AG08395 (cell line): ENCODE measurements at places on chromosomes 7 and 10.

DNA sequence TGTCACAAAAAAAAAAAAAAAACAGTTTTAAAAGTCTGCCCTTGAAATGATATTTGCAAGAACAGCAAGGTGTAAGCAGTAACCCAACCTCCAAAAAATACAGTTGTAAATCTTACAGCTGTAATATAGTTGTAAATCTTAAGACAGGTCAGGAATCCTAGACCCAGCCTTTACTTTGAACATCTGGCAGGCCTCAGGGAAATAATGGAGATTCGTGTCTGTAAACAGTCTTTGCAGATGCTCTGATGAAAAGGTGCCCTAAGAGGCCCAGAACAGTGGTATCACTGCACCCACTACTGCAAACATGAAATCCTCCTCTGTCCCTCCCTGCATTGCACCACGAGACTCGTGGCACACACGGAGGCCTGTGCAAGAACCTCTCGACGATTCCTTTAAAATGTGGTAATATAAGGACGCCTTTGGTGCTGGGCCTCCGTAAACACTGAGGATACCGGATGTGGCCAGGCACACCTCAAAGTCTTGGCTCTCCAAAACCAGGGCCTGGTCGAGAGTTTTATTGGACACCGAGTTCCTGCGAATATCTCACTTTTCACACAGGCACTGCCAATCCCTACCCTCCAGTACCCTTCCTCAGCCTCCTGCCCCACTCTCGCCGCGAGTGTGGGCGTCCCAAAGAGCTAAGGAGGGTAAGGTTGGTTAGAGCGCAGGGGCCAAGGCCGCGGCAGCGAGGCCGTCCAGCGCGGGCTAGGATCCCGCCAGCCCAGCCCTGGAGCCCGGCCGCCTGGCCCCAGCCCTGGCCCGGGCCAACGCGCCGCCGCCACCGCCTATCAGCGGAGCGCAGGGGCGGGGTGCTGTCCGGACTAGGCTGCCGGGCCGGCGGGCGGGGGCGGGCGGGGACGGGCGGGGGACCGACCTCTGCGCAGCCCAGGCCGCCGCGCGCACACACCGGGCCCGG, at the start of gene REEP3:
REEP3 (plus strand) TSS at position 902 of the 916 bp plus-strand sequence. CDS start 145 bp downstream, outside the sequence.
- DNase-seq: peak; percentile 79

DNA sequence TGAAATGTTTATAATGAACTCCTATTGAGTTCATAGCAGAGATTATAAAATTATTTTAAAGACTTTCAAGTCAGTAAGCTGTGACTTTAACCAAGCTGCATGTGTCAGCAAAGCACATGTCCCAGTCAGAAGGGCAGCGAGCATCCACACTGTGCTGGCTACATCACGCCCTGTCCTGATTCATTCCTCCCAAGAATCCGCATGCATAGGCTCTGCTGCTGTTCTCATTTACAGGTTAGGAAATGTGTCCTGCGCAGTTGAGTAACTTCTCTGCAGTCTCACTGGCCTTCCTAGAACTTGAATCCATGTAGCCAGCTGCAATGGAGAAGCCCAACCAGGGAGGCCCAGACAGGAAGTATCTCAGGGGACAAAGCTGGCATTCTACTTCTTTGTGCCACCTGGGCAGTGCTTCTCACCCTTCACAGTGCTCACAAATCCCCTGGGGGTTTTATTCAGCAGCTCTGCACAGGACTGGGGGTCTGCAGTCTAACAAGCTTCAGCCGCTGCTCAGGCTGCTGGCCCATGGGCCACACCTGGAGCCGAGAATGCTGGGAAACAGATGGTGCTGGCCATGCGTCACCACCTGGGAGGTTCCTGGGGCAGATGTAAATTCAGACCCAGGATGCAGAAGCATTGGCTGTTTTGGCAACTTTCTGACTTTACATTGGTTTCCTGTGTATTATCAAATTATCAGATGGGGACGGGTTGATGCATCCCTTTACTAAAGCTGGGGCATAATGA, 192.8 kb upstream of the GDF10 start:
- no peak for DNase-seq

- no peak for DNase-seq
These were observed 209.7 kb upstream of the TMEM196 start for GRCh38 chr7:19982841-19983835.

- peak; percentile 3 for DNase-seq
These were observed 611 bp downstream of the NDUFA5 start for GRCh38 chr7:123557016-123557397.
